Amniotic stem cell (primary cell): ENCODE measurements at places on chromosomes 5 and 9.

DNA sequence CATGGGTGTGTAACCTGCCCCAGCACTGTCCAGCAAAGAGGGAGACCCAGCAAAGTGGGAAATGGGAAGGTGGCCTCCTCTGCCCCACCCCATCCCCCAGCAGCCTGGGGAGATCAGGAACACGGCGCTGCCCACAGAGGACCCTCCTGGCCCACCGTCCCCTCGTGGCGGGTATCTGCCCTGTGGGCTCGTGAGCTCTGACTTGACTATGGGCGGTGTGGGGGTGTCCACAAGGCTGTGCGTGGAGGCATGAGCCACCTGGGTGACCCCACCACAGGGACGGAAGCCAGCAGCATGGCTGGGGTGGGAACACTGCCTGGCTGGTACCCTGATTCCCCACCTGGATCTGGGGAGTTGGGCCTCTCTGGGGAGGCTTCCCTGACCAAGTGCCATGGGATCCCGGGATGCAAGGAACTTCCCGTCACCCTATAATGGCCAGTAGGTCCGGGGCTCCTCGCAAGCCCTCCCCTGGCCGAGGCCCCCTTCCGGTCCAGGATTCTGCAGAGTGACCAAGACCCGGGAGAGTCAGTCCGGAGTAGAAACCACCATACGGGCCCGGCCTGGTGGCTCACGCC is 29.3 kb upstream of the SLC6A19 start:
- DNase-seq, result no peak

DNA sequence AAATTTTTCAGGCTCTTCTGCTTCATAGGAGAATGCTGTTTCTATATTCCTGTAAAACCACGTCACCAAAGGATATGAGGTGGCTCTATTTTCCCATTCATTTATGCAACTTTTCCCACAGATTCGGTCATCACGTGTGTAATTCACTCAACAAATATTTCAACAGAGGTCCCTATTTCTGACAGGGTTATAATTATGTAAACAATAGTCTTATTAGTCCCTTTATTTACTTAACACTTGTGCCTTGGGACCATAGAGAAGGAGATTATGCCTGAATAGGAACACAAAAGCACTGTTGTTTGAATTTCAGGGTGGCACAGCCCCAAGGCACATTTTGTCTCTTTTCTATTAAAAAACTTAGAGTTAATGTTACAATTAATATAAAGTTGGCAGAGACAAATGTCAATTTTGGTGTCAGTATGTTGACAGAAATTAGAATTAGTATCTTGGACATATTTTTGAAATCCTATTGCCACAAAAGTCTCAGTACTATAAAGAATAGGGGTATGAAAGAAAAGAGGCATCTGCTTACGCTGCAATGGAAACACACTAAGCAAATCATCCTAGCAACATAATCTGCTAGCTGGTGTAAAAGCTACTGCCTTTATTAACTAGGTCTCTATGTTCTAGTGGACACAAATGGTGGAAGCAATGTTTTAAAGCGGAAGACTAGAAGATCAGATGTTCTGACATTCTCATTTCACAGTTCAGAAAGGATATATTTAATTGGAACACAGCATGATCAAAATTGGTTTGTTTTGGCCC is 229.1 kb upstream of the TBCA start:
- DNase-seq, result no peak

GRCh38 chr9:91214086-91214485 is 147.6 kb downstream of the AUH start:
- DNase-seq, result no peak

GRCh38 chr5:28603869-28604268 is 1565.5 kb upstream of the CDH9 start:
- DNase-seq, result no peak

- DNase-seq, result no peak
Measured at GRCh38 chr5:135437422-135437795, 9.7 kb downstream of the DCANP1 start.

DNA sequence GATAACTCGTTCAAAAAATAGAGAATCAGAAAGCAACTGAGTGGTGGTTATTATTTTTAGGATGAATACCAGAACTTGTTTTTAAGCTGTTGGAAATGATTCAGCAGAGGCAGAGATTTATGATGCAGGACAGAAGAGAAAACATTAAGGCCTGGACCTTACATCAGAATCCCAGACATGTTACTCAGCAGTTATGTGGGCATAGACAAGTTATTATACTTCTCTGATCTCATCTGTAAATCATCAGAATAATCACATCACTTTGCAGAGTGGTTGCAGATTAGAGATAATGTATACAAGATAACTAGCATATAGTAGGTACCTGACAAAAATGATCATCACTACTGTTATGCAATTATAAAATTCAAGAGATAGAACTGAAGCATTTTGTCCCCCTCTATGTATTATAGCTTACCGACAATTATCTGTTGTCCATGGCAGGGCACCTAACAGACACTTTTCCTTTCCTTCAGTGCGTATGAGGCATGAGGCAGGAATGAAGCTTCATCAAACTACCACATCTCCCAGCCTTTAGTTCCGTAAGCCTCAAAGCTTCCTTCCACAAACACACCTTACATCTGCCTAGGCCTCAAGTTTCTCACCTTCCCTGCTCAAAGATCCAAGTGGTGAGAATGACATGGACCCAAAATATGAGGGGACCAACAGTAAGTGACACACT is 165.9 kb downstream of the DENND1A start:
- DNase-seq, result peak; percentile 31

GRCh38 chr5:4625206-4625896 is 514.8 kb upstream of the ADAMTS16 start:
- DNase-seq, result no peak

DNA sequence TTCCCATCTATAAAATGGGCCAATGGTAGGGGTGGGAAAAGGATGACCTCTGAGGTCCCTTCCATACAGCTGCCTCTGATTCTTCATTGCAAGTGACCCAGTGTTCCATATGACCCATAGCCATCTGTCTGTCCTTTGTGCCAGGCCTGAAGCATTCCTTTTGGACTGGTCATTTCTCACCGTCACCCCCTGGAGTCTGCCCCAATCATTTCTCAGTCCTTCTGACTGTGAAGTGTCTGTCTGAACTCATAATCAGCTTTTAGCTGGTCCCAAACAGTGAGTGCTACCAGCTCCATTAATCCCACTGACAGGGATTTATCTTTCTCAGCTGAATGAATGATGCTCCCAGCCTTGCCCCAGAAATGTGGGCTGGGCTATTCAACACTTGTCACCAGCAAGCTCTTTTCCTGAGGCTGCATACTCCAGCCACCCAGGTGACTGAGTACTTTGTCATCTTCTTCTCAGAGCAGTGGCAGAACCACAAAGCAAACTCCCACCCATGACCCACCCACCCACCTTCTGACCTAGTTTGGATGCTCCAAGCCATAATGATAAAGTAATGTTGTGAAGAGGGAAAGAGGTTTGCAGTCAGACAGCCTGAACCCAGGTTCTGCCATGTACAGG is 37.4 kb downstream of the KCNIP1 start:
- DNase-seq, result no peak

DNA sequence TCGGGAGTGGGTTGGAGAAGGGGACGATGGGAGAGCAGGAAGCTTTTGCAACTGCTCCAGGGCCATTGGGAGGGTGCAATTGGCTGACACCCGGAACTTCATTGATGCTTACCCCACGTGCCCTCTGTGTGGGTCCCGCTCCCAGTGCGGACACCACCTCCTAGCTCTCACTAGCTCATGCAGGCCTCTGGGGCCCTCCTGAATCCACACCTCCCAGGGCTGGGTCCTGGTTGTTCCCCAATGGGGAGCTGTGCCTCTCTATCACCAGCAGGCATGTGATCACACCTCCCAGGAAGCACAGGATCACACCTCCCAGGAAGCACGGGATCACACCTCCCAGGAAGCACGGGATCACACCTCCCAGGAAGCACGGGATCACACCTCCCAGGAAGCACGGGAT is 32.1 kb upstream of the FCN2 start:
- DNase-seq, result no peak

DNA sequence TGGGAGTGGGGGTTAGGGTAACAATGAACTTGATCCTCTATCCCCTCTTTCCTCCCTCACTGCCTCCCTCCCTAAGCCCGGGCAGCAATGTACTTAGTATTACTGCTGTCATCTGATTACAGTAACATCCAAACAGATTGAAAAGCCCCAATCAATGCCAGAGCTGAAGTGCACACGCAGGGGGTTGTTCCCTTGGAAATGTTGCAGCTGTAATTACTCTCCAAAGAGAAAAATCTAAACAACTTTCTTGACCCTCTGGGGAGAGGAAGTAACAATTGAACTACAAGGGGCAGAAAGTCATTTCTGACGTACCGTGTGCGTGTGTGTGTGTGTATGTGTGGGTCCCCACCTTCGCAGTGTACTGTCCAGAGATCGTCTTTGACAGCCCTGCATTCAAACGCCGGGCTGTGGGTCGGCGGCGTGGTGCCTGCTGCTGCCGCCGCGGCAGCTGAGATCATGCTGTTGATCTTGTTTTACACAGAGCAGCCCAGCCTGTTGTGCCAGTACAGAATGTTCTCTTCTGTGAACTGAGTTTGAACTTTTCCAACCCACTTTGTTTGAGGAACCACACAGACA is 66.0 kb upstream of the KLF9 start:
- DNase-seq, result no peak

DNA sequence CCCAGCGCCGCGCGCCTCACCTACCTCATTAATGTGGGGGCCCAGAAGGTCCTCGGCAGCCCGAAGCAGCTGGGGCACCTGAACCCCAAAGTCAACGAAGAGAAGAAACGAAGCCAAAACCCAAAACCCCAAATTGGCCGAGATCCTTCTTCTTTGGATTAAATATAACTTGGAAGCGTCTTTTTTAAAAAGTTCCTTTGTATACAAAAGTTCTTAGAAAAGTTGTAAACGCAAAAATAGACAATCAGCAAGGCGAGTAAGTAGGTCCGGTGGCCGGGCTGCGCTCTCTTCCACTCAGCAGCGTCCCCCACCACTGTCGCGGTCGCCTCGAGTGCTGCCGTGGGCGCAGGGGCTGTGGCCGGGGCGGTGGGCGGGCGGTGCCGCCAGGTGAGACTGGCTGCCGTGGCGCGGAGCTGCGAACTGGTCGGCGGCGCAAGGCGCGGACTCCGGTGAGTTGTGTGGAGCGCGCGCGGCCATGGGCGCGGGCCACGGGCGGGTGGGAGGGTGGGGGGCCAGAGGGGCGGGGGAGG is 360 bp downstream of the KLF4 start:
- no peak for DNase-seq
